Epithelial cell of proximal tubule (primary cell): ENCODE measurements at places on chromosomes 2 and 18. TPM values are rescaled to one million over a fixed set of nuclear protein-coding genes. Genes with fewer than 3 reads are reported as not detected.

DNA sequence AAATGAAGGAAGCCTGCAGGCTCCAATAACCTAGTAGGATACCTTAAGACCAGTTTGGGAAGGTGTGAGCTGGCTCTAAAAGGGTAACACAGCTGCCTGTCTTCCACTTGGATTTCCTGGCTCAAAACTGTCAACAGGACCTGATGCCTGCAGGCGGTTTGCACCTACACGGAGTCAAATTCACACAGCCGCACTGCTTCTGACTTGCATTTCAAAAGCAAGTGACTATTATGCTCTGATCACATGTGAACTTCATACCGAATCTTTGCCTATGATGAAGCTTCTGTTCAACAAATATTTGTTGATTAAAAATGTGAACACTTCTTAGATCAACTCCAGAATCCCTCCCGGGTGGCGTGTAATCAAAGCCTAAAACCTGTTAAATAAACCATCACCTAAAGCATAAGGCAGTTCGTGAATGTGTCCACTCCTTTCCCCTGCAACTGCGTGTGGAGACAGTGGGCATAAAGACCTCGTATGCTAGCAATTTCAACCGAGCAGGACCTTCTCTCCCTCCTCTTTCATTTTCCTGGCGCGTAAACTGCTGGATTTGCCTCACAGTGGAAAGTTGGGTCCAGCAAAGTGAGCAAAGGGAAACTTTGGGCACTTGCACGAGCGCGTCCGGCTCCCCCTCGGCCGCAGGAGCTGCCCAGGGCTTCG lies 784 bp downstream of the CRACDL start:
- DNase-seq: no peak

DNA sequence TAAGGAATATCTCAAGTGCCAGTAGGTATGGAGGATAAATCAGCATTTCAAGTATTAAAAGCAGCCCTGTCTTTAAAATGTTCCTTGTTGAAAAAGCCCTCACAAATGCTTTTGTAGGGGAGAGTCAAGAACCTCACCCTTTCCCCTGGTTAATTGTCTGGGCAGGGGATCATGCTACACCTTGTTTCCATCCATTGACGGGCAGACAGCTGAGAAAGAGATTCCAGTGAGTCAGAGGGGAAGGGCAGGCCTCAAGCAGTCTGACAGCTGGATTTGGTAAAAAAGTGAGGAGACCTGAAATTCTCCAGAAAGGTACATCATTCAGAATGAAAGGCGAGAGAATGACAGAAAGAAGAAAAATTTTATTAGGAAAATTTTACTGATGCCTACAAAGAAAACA lies 203.2 kb upstream of the CYP26B1 start:
- no peak for DNase-seq

- no peak for DNase-seq
These were observed 147.0 kb upstream of the ID2 start for GRCh38 chr2:8534729-8535468.

GRCh38 chr2:46803547-46803878 lies 112.1 kb downstream of the MCFD2 start:
- no peak for DNase-seq

DNA sequence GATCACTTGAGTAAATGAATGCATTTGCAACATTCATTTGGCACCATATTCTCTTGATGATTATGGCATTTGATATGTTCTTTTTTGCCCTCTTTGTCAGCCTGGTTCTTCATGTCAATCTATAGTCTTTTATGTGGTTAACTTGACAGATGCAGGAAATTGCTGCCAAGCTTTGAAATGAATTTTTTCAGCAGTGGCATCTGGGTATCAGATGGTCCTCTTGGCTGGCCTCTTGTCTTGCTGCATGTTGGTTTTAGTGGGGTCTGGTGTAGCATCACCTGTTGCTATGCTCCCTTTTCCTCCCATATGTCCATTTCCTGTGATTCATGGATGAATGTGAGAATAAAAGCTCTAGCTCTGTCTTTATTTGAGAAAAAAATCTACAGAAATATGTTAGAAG lies 119.9 kb downstream of the DPP4 start:
- no peak for DNase-seq

DNA sequence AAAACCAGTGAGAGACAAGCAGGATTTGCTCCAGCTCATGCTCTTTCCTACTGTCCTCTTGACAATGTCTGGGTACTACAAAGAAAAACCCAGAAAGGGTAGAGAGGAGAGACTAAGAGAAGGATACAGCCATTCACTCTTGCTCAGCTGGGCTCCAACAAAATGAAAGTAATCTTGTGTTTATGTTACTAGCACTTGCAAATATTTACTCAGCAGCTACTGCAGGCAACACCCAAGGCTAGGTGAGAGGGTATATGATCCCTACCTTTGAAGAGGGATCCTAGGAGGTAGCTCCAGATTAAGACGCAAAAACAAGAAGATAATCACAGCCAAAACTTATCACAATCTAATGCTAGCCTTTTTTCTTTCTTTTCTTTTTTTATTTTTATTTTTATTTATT lies 329.6 kb upstream of the ACVR2A start:
- no peak for DNase-seq

- DNase-seq: no peak
These were observed 49.4 kb downstream of the SMAD7 start for GRCh38 chr18:48901145-48902022.

DNA sequence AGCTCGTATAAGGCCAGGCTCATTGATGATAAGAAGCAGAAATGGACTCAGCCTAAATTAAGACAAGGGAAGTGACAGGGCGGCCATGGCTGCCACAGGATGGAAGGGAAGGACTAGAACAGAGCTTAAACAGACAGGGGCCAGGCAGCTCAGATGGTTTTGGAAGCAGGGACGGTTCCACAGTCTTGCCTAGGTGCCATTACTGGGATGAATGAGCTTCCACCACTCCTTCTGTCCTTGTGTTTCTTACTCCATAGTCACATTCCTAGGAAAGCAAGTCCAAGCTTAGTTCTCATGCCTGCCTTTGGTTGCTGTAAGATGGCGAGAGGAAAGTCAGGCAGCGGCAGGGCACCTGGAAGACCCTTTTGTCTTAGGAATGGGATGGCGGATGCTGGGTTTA lies 11.9 kb downstream of the GNLY start:
- no peak for DNase-seq

GRCh38 chr18:27887711-27888495 lies 289.0 kb downstream of the CDH2 start:
- DNase-seq: no peak

DNA sequence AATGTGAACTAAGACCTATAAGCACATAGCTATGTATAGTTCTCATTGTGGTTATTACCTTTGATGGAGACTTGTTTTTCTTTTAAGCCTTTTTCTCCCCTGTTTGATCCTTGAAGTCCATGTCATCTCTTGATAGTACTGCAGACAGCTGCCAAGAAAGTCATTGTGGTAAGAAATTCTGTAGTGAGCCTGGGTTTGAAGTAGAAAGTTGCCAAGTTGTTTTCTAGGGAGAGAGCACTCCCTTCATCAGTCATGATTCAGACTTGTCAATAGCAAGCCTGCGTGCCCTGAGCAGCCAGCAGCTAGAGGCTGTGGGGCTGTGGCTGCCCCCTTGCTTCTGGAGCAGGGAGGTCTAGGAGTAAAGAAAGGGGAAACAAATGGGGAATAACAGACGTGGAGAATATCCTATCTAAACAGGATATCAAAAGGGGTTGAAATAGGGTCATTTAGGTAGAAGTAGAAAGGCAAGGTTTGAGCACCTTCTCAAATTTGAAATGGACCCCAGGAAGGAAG lies 8.4 kb downstream of the SP5 start:
- DNase-seq: no peak

GRCh38 chr18:78699499-78699898 lies 280.1 kb upstream of the SALL3 start:
- no peak for DNase-seq

VIL1 gene
- total RNA-seq: not detected in 2 replicates

ADNP2 gene
- 19.4 and 22.7 TPM in 2 replicates for total RNA-seq

MATN3 gene
- 9.7 and 9.8 TPM in 2 replicates for total RNA-seq

MRPS9 gene
- total RNA-seq: 34.7 and 40.4 TPM in 2 replicates

LYPD1 gene
- 45.3 and 84.3 TPM in 2 replicates for total RNA-seq

REG3G gene
- not detected in 2 replicates for total RNA-seq

APCDD1 gene
- 0.51 TPM in 1 of 2 replicates, not detected in the other for total RNA-seq

AQP12B gene
- total RNA-seq: not detected in 2 replicates

GKN2 gene
- not detected in 2 replicates for total RNA-seq

DLX1 gene
- 0.22 TPM in 1 of 2 replicates, not detected in the other for total RNA-seq

DCDC2C gene
- not detected in 2 replicates for total RNA-seq
